ENCODE measurements at places on chromosomes 1 and 21.

DNA sequence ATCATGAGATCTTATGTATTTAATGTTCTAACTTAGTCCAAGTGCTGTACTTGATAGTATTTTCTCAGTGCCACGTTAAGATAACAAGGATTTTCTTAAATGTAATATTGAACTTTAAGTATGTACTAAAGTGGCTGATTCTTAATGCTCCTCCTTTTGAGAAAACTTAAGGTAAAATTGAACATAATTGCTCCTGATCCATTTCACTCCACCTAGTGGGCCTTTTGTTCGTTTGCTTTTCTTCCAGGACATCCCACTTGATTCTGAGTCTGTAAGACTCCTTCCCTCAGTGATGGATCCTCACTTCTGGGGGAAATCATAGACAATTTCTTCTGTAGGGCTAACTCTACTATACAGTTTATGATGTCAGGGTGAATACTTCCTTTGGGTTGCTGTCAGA, 173.1 kb downstream of the LMO4 start:
- no peak for DNase-seq

GRCh38 chr1:204623365-204623893, 62.1 kb downstream of the LRRN2 start:
- peak; percentile 42 for DNase-seq

DNA sequence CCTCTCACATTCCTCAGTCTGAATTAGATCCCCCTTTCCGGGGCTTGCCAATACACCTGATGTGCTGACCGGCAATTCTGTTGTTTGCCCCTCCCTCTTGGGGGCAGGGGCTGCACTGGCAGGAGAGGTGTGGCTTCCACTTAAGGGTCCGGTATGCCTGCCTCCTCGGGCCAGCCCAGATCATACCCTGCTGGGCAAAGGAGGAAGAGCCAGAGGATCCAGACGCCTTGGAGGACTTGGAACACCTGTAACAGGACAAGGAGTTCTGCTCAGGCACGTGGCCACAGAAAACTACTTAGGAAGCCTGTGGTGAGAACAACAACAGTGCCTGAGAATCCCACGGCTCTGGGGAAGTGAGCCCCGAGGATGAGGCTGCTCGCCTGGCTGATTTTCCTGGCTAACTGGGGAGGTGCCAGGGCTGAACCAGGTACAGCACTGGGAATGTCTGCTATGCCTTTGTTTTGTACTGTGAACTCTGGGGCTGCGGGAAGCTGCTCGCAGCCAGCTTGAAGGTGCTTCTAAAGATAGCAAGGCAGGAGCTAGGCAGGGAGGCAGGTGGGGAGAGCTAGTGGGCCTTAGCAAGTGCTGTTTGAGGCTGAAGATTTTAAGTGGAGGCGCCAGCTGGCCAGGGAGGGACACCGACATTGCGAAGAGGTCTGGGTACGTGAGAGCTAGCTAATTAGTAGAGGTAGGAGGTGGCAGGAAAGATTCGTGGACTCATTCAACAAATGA, at the start of gene SMPDL3B:
Gene SMPDL3B, plus strand, starts transcription at position 183 of the 732 bp plus-strand sequence. Its CDS starts 184 bp downstream, at position 367.
- DNase-seq = no peak

GRCh38 chr1:80917826-80918225, 882.9 kb upstream of the ADGRL2 start:
- no peak for DNase-seq

- DNase-seq = no peak
Measured at GRCh38 chr1:55888685-55889317, 673.6 kb upstream of the USP24 start.

DNA sequence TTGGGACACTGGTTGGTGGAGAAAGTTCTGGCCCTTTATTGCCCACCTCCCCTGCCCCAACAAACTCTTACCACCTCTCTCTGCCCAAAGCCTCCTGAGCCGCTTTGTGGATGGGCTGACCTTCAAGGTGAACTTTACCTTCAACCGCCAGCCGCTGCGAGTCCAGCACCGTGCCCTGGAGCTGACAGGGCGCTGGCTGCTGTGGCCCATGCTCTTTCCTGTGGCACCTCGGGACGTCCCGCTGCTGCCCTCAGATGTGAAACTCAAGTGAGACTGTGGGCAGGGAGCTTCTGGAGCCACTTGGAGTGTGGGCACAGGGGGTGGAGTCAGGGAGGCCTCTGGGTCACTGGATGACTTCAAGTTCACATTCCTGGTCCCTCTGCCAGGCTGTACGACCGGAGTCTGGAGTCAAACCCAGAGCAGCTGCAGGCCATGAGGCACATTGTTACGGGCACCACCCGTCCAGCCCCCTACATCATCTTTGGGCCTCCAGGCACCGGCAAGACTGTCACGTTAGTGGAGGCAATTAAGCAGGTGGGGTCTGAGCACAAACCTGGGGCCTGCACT, 12.5 kb downstream of the RHOC start:
- DNase-seq = no peak

GRCh38 chr1:234582186-234582585, 27.8 kb downstream of the IRF2BP2 start:
- DNase-seq = no peak

GRCh38 chr1:99788896-99789295, 22.5 kb upstream of the FRRS1 start:
- no peak for DNase-seq

DNA sequence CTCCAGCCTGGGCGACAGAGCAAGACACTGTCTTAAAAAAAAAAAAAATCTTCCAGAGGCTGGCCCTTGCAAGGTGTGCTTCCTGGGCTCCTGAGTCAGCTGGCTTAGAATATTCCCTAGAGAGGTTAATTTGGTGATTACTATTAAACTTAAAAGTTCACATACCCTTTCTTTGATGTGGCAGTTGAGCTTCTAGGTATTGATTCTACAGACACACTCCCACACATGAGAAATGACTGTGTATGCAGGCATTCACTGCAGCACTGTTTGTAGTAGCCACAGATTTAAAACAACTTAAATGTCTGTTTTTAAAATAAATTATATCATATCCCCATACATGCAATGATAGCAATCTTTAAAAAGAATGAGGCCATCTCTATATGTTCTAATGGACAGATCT, 93.4 kb downstream of the GDAP2 start:
- no peak for DNase-seq

DNA sequence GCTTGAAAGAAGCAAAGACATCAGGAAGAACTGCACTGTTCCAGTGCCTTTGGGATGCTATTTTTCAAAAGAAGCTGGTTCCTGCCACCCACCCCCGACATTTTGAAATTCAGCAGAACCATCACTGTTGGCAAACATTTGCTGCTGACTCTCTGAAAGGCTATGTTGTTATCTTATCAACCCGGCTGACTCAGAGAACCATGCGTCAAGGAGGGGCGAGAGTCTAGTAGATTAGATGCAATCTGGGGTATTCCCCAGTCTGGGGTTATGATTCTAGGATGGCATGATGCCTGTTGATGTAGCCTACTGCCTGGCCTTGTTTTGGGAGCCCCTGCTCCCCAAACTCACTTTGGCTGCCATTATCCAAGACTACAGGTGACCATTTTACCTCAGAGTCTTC, 267.8 kb upstream of the RUNX1 start:
- DNase-seq = no peak

DNA sequence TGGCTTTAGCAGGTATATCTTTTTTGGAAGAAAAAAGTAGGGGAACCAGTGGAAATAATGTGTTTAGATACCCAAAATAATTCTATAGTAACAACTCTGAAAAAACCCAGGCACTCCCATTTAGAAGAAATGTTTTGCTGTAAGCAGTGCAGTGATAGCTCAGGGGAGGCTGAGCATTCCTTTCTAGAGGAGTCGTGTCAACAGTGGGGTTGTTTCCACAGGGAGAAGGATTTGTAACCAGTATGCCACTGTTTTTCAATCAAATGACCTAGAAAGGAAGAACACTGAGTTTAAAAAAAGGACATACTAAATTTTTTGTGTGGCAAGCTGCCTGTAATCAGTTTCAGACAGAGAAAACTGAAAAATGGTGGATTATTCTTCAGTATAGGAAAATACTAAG, 2.4 kb downstream of the PGD start:
- DNase-seq = peak; percentile 10

- no peak for DNase-seq
Measured at GRCh38 chr1:225811622-225812487, 1.9 kb downstream of the EPHX1 start.

DNA sequence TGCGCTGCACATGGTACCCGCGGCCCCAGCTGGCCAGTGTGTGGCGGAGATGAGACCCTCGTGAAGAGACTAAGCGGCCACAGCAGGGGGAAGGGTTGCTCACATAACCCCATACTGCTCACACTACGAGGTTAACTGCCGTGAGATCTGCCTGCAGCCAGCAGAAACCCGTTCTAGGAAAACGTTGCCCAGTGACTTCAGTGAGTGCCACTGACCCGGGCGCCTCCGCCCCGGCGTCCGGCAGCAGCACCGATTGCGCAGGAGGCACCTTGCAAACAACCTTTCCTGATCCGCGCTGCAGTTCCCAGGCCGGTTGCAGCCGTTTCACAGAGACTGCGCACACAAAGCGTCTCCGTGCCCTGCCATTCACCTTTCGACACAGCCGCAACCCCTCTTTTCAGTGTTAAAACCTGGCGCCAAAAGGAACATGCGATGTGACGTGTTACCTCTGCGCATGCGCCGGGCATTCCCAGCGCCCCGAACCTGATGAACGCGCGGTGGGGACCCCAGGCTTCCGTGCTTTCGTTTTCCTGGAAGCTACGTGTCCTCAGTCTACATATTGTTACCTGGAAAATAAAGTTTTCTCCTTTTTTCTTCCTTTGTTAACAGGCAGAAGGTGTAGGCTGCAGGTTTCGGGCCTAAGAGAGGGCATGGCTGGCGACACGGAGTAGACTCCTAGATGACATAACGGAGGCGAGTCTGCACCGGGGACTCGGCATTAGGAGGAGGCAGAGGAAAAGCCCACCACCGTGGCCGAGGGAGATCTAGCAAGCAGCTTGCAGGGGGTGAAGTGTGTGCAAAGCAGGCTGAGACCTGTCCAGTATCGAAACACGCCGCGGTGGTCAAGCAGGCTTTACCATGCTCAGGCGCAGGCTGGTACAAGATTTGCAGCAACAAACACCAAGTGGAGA, 8.9 kb downstream of the VPS26C start:
- peak; percentile 41 for DNase-seq

- DNase-seq = no peak
Measured at GRCh38 chr1:209585672-209586071, 2.2 kb downstream of the CAMK1G start.

DNA sequence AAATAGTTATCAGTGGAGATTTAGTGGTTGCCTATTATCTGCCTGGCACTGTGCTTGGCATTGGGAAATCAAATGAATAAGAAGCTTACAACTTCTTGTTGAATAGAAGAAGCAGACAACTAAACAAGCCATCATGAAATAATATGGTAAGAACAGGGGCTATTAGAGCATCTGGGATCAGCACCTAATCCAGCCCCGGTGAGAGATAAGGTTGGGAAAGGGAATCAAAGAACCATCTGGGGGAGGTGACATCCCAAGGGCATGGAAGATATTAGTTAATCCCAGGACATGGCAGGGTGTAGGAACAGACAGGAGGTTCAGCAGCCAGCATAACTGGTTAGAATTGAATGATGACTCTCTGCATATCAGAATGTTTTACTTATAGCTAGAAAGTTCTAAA, 36.3 kb upstream of the SUCO start:
- no peak for DNase-seq

GRCh38 chr1:186093437-186093836, 281.6 kb downstream of the TPR start:
- no peak for DNase-seq

GRCh38 chr1:48245106-48245505, 22.6 kb downstream of the SLC5A9 start:
- DNase-seq = peak; percentile 91

- no peak for DNase-seq
Measured at GRCh38 chr21:29520171-29520570, 221.4 kb downstream of the BACH1 start.

DNA sequence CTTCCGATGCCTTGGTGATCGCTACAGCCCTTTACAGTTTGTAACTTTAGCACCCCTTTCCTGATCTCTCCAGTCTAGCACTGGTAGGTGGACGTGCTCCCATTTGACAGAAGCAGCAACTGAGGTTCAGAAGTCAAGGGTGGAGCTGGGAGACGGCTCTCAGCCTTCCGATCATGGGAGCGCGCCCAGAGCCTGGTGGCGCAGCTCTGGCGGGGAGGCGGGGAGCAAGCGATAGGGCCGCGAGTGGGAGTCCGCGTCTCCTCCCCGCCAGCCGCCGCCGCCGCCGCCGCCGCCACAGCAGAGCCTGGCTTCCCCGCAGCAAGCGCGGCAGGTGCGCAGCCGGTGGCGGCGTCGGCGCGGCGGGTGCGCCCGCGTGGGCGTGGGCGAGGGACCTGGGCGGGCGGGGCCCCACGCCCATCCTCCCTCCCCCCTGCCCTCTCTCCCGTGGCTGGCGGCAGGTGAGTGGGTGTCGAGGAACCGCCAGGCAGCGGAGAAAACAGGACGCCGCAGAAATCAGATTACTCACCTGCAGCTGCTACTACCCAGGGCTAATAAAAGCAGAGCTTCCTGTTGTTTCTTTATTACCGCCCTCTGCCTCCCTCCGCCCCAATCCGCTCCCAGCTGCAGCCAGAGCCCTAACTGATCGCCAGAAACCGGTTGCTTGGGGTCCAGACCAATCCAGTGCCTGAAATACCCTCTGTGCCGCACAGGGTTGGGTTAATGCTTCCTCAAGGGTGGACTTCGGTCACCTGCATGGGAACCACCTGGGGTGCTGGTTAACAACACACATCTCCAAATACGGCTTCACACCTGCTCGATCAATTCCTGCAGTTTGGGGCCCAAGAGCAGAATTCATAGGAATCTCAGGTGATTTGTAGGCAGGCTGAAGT, 60.2 kb upstream of the ID3 start:
- DNase-seq = no peak

DNA sequence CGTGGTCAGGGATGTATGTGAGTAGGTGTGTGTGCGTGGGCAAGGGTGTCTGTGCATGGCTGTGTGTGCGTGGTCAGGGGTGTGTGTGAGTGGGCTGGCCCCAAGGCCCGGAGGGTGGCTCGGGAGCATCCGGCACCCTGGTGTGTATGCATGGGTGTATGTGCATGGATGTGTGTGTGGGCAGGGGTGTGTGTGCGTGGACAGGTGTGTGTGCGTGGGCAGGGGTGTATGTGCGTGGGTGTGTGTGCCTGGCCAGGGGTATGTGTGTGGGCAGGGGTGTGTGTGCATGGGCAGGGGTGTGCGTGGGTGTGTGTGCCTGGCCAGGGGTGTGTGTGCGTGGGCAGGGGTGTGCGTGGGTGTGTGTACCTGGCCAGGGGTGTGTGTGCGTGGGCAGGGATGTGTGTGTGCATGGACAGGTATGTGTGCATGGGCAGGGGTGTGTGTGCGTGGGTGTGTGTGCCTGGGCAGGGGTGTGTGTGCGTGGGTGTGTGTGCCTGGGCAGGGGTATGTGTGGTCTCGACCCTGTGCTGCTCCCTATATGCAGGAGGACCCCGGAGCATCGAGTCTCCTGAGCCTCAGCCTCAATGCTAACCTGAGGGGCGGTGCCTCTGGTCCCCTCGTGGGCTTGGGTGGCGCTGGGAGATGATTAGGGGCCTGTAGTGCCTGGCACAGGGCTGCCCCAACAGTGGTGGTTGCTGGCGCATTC, 16.3 kb downstream of the ARHGEF16 start:
- DNase-seq = no peak

- no peak for DNase-seq
Measured at GRCh38 chr1:46705408-46705807, 13.5 kb downstream of the EFCAB14 start.
